ENCODE measurements at places on chromosomes 1 and 21.

DNA sequence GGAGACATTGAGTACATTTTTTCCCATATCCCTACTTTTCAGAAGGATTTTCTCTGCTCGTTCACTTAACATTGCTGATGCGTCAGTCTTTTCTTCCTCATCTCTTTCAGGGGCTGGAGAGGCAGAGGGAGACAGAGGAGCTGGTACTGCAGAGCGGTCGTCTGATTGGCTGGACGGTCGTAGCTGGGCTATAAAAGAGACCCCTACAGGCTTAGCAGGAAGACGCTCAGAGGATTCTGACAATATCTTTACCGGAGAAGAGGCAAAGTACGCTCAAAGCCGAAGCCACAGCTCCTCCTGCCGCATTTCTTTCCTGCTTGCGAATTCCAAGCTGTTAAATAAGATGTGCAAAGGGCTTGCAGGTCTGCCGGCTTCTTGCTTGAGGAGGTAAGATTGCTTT is at the start of gene RGS4:
Gene RGS4 (plus strand): TSS at position 220 of the 400 bp plus-strand sequence. CDS start 124 bp downstream, at position 344.
- DNase-seq: no peak

DNA sequence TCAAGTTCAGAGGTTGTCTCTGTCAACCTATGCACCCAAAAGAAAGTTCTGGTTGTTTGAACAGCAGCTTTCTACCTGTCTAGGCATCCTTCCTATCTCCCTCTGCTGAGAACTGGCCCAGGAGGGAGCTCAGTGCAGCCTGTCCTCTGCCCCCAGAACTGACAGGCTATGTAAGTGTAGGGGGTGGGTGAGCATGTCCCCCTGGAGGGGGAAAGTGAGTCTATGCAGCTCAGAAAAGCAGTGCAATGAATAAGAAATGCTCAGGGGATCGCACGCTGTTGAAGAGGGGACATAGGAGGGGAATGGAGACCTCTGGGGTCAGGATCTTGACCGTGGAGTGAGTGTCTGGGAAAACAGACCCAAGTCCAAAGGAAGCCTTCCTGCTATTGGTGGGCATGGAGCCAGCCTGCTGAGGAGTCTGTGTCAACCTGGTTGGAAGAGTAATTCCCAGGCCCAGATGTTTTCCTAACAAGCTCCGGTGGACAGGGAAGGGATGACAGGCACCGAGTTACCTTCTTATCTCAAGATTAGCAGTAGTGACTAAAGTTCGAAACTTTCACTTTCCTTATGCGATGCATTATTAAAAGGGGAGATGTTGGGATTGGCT is 26.1 kb upstream of the FHAD1 start:
- DNase-seq: no peak

DNA sequence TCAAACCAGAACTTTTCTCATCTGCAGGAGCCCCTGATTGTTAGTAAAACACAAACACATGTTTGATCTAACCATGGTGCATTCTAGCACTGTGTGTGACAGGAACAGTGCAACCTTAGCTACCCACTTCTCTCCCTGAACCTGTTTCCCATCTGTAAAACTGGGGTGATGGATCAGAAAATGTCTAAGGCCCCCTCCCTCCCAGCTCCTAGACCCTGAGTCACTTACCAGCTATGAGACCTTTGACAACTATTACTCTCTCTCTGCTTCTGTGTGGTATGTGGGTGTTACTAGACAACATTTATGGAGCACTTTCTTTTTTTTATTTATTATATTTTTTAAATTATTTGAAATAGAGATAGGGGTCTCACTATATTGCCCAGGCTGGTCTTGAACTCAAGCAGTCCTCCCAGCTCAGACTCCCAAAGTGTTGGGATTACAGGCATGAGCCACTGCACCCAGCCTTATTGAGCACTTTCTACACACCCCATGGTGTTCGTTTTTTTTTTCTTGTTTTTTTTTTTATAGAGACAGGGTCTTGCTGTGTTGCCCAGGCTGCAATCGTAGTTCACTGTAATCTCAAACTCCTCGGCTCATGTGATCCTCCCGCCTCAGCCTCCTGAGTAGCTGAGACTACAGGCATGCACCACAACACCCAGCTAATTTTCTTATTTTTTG is 2.6 kb downstream of the INPP5B start:
- DNase-seq: no peak

GRCh38 chr1:109367626-109368025 is 30.1 kb downstream of the SORT1 start:
- DNase-seq: no peak

DNA sequence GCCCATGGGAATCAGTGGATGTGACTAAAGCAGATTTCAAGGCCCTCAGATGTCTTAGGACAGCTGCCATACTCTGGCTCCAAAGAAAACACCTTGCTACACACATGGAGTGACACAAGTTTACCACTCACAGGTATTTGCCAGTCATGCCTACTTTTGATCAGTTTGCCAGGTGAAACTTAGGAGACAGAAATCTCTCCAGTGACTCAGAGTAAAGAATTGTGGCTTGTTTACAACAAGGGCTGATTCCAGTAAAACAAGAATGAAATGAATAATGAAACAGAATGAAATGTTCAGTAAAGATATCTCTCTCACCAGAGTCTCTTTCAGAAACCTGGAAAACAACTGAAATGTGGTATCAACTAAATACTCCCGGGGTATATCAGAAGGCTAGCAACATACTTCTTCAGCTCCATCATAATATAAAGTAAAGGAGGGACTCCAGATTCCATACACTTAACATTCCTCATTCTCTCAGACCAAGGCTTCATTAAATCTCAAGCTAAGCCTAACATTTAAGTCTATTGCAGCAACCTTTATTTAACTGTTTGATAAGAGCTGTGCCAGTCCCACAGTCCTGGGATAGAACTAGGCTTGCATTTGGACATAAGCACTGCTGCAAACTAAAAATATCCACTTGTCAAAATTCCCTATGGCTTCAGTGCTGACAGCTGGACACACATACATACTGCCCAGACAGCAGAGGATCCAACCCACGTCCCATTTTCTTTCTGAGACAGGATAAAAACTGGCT is 143.3 kb downstream of the SIPA1L2 start:
- DNase-seq: no peak

DNA sequence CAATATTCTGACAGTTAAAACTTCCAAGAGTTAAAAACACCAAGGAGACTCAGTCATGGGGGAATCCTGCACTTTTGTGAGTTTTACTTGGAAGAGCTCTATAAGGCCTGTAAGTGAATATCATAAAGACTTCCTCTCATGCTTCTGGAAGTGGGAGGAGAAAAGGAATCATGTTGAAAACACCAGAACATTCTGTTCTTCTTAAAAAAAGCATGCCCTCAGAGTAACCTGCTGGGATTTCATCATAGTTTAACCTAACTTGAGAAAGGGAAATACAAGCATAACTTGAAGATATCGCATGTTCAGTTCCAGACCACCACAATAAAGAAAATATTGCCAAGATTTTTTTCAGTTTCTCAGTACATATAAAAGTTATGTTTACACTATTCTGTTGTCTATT is 51.9 kb downstream of the COL11A1 start:
- no peak for DNase-seq

- DNase-seq: no peak
Observed at GRCh38 chr1:151574575-151575529, 34.7 kb downstream of the TUFT1 start.

GRCh38 chr1:172602706-172603105 is 56.2 kb upstream of the FASLG start:
- no peak for DNase-seq

Measured in stimulated activated CD4-positive, alpha-beta T cell treated with anti-CD3 and anti-CD28 coated beads, Interleukin-12 subunit alpha, Interleukin-12 subunit beta, amount 100 ng/mL, for 4 hours (primary cell).